ENCODE measurements at places on chromosomes 1 and 21.
A peak's percentile ranks its signal among the peaks of the same experiment; 100 is the strongest.

DNA sequence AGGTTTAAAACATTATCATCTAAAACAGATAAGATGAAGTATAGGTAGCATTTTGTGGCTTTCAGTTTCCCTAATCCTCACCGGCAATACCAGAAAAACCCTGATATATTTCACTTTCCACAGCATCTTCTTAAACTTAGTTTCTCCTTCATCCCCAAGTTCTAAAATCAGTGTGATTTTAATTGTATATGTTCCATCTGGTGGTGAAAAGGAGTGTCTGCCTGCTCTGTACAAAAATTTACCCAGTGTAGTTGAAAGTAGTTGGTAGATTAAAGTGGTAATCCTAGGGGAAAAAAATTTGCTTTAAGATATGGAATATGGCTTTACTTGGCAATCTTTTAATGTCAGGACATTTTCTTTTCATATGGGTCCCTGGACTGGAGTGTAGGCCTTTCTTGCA is 74.3 kb downstream of the CEP350 start:
- peak; percentile 13 for DNase-seq

DNA sequence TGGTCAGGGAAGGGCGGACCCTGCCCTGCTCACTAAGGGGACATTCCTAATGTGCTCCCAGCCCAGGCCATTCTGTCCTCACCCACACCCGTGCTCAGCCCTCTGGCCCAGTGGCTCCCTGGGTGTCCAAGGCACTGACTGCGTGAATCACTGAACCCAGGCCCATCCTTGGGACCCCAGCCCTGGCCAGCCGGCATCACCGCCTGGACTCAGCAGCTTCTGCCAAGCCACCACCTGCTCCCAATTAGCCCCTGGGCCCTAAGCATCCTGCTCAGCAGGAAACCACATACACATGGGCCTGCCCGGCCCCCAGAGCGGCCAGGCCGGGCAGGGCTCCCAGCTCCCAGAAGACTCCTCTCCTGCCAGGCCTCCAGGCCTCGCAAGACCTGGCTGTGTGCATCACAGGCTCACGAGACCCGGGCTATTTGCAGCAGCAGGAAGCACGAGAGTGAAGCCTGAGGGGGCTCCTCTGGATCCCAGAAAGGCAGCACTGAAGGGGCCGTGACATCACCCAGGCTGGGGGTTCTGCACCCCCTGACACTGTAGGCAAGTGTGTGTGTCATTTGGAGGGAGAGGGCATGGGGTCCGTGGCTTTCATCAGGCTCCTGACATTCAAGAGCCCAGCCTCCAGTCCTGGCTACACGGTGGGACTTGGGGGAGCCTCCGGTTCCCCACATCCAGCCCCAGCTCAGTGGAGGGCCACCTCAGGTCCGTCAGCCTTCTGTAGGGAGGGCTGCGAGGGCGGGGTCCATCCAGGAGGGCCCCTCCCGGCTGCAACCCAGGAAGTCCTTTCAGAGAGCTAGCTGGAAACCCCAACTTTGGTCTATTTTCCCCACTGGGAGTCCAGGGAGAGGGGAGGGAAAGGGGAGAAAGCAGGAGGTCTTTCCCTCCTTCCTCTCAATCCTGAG is 1.6 kb downstream of the MFAP2 start:
- DNase-seq = peak; percentile 94

GRCh38 chr1:235326719-235327558 is 1.0 kb downstream of the ARID4B start:
- DNase-seq = no peak

- DNase-seq = peak; percentile 81
Observed at GRCh38 chr1:7752512-7753417, 18.3 kb upstream of the VAMP3 start.

DNA sequence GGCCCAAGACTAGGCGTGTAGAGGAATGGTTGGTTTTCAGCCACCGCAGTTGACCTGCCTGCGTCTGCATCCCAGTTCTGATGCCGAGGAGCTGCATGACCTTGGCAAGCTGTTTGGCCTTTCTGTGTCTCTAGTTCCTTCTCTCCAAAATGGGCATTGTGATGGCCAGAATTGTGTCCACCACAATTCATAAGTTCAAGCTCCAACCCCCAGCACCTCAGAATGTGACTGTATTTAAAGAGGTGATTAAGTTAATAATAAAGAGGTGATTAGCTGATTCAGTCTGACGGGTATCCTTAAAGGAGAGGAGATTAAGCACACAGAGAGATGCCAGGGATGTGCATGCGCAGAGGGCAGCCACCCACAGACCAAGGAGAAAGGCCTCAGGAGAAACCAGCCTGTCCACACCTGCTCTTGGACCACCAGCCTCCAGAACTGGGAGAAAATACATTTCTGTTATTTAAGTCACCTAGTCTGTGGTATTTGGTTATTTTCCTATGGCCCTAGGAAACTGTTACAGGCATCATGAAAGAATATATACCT is 28.5 kb downstream of the MAB21L3 start:
- DNase-seq = no peak

DNA sequence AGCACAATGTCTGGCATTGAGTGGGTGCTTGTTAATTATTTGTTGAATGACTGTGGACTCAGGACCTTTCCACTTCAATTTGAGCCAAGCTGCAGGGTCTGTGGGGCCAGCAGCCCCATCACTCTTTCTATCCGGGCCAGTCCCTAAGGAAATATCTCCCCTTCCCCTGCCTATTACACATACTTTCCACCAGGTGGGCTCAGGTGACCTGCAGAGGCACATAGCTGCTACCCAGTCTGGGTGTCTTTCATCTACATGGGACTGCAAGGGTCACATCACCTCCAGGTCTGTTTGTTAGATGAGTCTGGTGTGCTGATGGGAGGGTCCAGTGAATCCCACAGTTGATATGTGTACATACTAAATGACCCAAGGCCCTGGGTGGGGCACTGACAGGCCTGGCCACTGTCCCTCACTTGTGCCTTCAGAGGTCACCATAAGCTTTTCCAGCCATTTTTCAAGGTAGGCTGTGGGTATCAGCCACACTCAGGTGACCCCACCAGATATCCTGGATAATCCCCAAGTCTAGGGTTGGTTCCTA is 59.5 kb upstream of the KDM4A start:
- no peak for DNase-seq

DNA sequence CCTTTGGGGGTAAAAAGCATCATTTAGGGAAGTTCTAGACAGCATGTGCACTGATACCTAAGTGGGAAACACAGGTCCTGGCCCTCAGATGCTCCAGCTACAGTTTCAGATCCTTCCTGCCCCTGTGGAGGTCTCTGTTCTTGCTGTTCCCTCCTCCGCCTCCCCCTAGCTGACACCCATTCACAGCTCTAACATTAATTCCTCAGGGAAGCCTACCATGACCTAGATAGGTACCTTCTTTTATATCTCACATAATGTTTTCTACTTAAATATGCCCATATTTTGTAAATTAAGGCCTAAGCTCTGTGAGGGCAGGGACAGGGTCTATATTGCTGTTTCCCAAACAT is 11.3 kb downstream of the TSPAN2 start:
- DNase-seq = no peak

DNA sequence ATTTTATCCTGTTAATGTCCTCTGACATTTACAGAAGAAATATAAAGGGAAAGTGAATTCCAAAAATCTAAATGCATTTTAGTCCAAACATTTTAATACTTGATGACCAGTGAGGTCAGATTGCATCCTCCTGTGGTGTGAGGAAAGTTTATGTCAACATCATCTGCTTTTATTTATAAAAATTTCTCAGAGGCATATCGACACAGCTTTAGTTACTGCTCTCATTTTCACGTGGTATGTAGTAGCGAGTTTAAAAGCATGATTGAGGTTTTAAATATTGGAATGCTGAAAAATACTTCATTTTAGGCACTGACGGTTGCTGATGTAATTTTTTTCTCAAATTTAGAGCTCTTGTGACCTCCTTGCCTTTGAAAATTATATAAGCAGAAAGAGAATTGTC is 234.8 kb downstream of the HMCN1 start:
- peak; percentile 34 for DNase-seq

DNA sequence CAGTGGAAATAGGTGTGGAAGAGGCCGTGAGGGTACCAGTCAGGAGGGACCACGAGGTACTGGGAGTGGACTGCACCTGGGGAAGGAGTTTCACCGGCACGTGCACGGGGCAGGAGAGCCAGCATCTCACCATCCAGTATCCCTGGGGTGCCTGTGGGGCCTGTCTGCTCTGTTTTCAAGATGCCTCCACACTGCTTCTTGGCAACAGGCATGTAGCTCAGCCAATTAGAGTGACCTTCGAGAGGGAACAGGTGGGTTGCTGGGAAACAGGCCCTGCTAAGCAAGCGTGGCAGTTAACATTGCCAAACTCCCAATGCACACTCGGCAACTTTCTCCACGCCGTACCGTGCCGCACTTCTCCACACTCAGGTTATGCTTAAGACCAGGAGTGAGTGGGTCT is 17.7 kb downstream of the KCNC4 start:
- DNase-seq = no peak

GRCh38 chr1:71561206-71561605 is 480.4 kb upstream of the ZRANB2 start:
- peak; percentile 59 for DNase-seq

DNA sequence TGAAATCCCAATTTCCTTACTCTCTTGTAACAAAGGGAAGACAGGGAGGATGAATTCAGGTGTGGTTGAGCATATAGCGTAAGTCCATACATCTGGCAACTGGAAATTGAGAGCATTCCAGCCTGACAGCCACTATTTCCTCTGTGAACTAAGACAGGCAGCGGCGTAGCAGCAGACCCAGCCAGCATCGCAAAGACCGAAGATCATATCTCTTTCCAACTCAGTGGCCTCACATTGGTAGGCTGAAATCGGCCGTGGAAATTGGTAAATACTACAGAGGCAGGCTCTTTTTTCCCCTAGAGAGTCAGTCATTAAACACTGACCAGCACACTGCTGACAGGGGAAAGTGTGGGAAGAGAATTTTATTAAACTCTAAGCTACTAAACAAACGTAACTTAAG is 43.4 kb downstream of the TARBP1 start:
- DNase-seq = no peak

DNA sequence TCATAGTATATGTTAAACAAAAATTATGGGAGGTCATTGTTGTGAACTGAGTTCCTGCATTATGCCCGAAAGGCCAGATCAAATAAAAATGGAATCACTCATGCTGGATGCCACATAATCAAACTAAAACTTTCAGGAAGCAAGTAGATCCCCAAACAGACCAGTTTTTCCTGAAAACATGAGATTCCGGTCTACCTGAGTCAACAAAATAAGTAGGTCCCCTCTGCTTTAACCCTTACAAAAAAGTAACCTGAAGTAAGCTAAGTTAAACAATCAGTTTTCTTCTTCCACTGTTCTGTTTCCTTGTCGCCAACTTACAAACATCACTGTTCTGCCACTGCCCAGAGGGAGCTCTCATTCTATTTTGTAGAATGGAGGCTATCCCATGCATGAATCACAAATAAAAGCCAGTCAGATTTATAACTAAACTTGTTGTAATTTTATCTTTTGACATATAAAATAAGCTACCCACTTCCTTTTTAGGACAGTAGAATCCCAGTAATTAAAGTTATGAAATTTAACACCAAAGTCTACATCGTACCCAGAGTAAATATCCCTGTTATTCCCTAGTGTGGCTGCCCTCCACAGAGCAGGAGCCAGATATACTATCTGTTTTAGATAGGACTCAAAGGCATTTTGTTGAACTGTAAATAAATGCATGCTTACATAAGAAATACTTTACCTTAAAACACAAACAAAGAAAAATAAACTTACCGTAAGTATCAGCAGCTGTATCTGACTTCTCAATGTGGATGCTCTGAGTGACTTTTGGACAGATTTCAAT is 149.4 kb downstream of the TIAM1 start:
- no peak for DNase-seq

DNA sequence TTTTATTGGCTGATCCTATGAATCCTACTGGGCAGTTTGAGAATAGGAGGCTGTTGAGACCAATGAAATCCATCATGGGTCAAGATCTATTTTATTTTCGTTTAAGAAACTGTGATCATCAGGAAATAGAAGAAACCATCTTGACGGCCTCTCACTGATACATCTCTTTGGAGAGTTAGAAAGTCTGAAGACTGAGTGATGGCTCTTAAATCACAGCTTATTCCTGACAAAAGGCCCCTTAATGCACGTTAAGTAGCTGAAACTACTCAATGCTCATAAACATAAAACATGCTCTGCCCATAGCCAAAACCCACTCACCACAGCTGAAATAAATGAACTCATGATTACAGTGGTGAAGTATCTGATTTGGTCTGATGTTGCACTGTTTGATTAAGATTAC is 784.5 kb upstream of the NEGR1 start:
- no peak for DNase-seq

GRCh38 chr1:33820804-33821203 is 43.1 kb upstream of the HMGB4 start:
- DNase-seq = no peak

GRCh38 chr1:19229229-19229628 is 19.2 kb upstream of the UBR4 start:
- no peak for DNase-seq

GRCh38 chr1:19872190-19872589 is 10.0 kb upstream of the OTUD3 start:
- DNase-seq = no peak

- DNase-seq = peak; percentile 74
Observed at GRCh38 chr1:185846672-185847444, 112.7 kb downstream of the HMCN1 start.

GRCh38 chr1:176944606-176945005 is 219.9 kb downstream of the ASTN1 start:
- no peak for DNase-seq

DNA sequence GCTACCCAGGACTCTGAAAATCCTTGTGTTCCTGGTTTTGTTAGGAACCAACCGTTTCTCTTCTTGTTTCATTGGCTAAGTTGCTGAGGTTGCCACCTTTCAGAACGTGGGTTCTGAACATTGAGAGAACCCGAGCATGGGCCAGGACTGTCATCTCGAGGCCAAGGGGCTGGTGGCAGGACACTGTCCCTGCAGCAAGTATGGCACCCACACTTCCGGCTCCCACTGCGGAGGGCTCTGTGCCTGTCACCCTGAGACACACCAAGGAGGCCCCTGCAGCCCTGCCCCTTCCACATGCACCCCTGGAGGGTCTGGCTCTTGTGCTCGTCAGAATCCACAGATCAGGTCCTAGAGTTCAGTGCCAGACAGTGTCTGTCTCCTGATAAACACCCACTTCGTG is 39.1 kb upstream of the LRRC3 start:
- no peak for DNase-seq

GRCh38 chr1:2804628-2805351 is 3.3 kb upstream of the TTC34 start:
- DNase-seq = no peak

- DNase-seq = no peak
Observed at GRCh38 chr1:25583519-25584370, 32.8 kb upstream of the MAN1C1 start.

- no peak for DNase-seq
Observed at GRCh38 chr21:18776936-18777335, 373.4 kb upstream of the TMPRSS15 start.

- DNase-seq = no peak
Observed at GRCh38 chr1:3279182-3279470, 175.3 kb upstream of the ARHGEF16 start.
